GM12878 (cell line): ENCODE measurements at places on chromosomes 2 and 18. TPM values are rescaled to one million over a fixed set of nuclear protein-coding genes. Genes with fewer than 3 reads are reported as not detected.

DNA sequence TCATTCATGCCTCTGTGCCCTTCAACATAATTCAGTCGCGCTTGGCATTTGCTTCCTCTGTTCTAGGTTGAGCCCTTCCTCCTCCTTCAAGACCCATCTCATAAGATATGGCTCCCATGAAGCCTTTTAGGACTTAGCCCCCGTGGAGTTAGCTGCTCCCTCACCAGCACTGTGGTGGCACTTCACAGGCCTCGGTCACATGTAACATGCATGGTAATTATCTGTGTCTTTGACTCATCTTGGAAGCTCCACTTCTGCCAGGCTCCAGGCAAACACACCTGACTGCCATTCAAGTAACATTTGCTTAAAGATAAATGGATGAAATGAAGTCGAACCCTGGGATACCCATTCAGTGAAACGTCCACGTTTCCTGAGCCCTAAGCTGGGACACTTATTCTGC, 484.7 kb downstream of the EIPR1 start:
- no peak overlapping the region for H3K27ac ChIP-seq
- H3K4me1 ChIP-seq: no peaks in the 10 kb centered on the region
- no peak overlapping the region for H3K4me3 ChIP-seq
- no peak for DNase-seq

GRCh38 chr2:55138882-55139229, 88.6 kb upstream of the RTN4 start:
- H3K27me3 ChIP-seq: no peaks in the 10 kb centered on the region
- peaks cover 11% of the 10 kb centered on the region for H3K4me1 ChIP-seq
- H3K4me3 ChIP-seq: no peak overlapping the region
- DNase-seq: no peak
- no peak overlapping the region for H3K27ac ChIP-seq
- H3K36me3 ChIP-seq: no peaks in the 10 kb centered on the region

DNA sequence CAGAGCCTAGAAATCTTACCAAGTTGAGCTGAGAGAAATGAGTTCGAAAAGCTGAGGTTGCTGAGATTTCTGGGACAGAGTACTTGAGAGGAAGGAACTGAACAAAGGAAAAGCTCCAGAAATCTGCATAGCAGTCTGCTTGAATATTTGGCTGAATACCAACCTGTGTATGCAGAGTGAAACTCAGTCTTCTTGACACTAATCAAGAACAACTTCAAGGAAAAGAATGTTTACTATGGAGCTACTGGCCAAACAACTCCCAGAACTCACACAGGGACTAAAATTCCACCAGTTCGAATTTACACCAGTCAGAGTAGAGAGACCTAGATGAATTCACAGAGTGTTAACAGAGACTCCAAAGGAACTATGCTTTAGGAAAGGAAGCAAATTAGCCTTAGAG, 66.5 kb downstream of the USP37 start:
- no peaks in the 10 kb centered on the region; the same call in none of the 2 replicates for H3K36me3 ChIP-seq
- no peaks in the 10 kb centered on the region for H3K4me1 ChIP-seq
- no peaks in the 10 kb centered on the region for H3K27me3 ChIP-seq
- H3K27ac ChIP-seq: no peak overlapping the region
- H3K4me3 ChIP-seq: no peak overlapping the region

DNA sequence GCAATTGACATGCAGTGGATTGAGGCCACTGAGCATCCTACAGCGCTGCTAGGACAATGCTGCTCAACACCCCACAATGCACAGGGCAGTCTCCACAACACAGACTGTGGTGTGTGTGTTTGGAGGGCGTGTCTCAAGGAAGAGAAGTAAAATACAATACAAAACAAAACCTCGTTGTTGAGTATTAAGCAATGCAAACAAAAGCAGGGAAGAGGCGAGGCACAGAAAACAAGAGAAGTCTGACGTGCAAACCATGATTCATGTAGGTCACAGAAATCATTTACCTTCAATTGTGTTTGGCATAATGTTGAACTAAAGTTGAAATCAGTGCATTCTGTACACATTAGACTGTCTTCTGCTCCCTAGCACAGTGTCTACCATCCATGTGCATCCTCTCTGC, 260.9 kb downstream of the PHLPP1 start:
- H3K27ac ChIP-seq: no peak overlapping the region
- H3K4me1 ChIP-seq: no peaks in the 10 kb centered on the region
- H3K27me3 ChIP-seq: no peaks in the 10 kb centered on the region

- H3K27ac ChIP-seq: no peak overlapping the region
- H3K4me3 ChIP-seq: no peak overlapping the region
- no peaks in the 10 kb centered on the region for H3K4me1 ChIP-seq
- H3K36me3 ChIP-seq: no peaks in the 10 kb centered on the region
Observed at GRCh38 chr18:38459131-38459994, 893.8 kb upstream of the CELF4 start.

GRCh38 chr2:144447535-144447934, 72.4 kb downstream of the ZEB2 start:
- peaks cover 2% of the 10 kb centered on the region; the same call in 1 of the 2 replicates for H3K27me3 ChIP-seq
- H3K36me3 ChIP-seq: no peaks in the 10 kb centered on the region
- DNase-seq: no peak
- H3K27ac ChIP-seq: no peak overlapping the region

The MC4R gene
- not detected in 2 replicates for total RNA-seq

The PDE11A gene
- not detected in 2 replicates for total RNA-seq
